ENCODE measurements at places on chromosomes 16 and 17.
A peak's percentile ranks its signal among the peaks of the same experiment; 100 is the strongest.

- no peak for DNase-seq
Measured at GRCh38 chr17:42891539-42892152, 9.0 kb upstream of the G6PC1 start.

- no peak for DNase-seq
Measured at GRCh38 chr16:69451166-69451565, 26.7 kb downstream of the CYB5B start.

GRCh38 chr17:2138761-2139160 lies 83.9 kb downstream of the HIC1 start:
- DNase-seq, result no peak

GRCh38 chr16:68599586-68599985 lies 45.5 kb upstream of the CDH3 start:
- no peak for DNase-seq

- DNase-seq, result no peak
Measured at GRCh38 chr17:12918142-12918541, 99.7 kb downstream of the ELAC2 start.

- DNase-seq, result no peak
Measured at GRCh38 chr16:84356176-84356575, 12.2 kb upstream of the ATP2C2 start.

GRCh38 chr16:89855986-89856385 lies 17.4 kb upstream of the TCF25 start:
- DNase-seq, result no peak

- no peak for DNase-seq
Measured at GRCh38 chr17:50100480-50100883, 5.3 kb downstream of the PDK2 start.

DNA sequence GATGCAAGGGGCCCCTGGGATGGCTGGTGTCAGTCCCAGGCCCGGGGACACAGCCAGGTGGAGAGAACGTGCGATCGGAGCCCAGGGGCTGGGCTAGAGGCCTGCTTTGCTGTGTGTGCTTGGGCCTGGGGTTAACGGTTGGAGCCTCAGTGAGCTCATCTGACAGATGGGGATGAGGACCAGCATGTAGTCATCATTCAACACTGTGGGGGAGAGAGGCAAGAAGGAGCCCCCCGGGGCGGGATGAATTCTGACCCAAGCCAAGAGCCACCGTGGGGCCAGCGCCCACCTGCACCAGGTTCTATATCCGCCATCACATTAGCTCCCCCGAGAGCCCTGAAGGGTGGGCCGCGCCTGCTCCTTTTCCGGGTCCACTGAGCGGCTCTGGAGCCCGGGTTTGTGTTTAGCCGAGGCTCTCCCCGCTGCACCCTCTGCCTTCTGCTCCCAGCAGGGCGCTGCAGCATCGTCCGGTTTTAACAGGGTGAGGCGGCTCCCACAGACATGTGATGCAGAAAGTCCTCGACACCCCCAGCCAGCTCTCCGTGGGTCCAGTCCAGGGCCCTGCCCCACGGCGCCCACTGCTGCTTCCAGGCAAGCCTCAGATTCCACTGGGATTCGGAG lies 365.7 kb downstream of the SEC14L1 start:
- DNase-seq, result no peak

GRCh38 chr16:76081967-76082366 lies 195.2 kb upstream of the CNTNAP4 start:
- DNase-seq, result no peak

DNA sequence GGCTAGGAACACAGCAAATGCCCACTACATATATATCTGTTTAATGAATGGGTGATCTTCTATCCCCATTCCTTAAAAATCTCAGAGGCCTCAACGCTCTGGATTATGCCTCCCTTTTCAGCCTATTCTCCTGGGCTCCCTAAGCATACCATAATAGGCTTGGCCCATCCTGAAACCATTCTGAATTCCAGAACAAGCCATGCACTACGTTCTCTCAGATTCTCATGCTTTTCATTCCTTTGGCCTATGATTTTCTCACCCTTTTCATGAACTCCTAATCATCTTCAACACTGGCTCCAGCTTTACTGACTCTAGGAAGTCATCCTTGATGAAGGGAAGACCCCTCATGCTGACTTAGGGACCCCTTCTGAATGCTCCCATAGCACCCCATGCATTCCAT lies 71.1 kb downstream of the RPGRIP1L start:
- DNase-seq, result no peak

DNA sequence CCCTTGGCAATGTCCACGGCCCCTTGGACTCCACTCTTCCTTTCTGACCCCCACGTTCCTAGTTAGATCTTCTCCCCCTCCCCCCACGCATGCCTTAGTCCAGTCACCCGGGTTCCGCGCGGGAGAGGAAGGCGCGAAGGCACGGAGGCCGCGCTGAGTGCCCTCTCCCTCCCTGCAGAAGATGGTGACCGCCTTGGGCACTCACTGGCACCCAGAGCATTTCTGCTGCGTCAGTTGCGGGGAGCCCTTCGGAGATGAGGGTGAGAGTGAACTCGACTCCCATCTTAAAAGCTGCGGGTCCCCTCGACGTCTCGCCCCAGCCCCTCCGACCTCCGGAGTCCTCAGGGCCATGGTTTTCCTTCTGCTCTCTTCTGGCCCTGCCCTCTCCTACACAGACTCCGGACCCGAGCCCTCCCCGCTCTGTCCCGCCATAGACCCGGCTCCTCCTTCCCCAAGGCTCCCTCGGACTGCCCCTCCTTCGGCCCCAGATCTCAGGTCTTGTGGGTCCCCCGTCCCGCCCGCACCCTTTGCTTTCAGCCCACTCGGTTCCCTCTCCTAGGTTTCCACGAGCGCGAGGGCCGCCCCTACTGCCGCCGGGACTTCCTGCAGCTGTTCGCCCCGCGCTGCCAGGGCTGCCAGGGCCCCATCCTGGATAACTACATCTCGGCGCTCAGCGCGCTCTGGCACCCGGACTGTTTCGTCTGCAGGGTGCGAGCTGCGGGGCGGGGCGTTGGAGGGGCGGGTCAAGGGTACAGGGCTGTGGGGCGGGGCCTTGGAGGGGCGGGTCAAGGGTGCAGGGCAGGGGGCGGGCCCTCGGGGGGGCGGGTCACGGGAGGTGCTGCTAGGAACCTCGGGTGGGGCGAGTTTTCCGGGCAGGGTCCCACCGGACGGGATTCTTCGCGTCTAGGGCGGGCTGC lies 4.6 kb downstream of the TGFB1I1 start:
- peak; percentile 90 for DNase-seq

DNA sequence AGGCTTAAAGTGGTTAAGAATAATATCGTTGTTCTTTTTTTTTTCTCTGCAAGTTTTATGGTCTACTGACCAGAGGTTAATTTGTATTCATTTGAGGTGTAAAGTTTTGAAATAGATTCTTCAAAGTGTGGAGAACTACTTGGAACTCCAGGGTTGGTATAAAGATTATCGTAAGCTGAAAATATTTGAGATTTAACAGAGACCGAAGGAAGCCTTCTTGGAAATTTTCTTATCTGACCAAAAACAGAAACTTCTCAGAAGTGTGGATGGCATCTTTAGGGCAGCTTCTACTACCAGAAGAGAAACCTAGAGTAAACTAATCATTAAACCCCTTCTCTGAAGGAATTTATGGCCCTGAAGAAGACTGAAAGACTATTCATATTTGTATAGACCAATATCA lies 206.8 kb upstream of the MON1B start:
- DNase-seq, result no peak

GRCh38 chr17:77596491-77597417 lies 361.7 kb upstream of the TNRC6C start:
- no peak for DNase-seq

- DNase-seq, result no peak
Measured at GRCh38 chr17:45974916-45975630, 24.0 kb upstream of the STH start.

DNA sequence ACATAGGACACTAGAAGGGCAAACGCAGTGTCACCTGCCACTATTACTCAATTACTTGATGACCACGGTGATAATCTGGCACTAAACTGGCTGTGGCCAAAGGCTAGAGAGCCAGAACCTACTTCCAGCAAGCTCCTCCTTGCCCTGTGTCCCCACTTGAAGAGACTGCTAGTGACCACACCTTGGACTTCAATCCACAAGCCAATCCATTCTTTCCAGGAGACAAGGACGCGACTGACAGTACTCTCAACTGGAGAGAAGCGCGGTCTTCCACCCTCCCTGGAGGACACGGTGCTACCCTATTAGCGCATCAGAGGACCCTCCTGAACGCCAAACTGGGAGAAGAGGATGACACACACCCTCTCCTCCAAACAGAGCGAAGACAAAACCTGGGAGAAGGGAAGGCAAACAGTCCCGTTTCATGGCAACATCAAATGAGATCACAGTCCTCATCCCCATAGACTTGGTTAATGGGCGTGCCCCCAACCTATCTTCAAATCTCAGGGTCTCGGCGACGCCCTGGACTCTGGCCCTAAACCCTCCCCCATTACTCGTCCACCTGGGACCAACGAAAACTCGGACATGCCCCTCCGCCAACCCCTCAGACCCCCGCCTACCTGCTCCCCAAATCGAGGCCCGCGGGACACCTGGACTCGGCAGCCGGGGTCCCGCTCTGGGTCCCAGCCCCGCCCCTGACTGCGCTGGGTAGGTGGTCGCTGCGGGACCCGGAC lies 508 bp downstream of the FLCN start:
- no peak for DNase-seq

GRCh38 chr17:869567-870525 lies 87.7 kb downstream of the MRM3 start:
- no peak for DNase-seq

DNA sequence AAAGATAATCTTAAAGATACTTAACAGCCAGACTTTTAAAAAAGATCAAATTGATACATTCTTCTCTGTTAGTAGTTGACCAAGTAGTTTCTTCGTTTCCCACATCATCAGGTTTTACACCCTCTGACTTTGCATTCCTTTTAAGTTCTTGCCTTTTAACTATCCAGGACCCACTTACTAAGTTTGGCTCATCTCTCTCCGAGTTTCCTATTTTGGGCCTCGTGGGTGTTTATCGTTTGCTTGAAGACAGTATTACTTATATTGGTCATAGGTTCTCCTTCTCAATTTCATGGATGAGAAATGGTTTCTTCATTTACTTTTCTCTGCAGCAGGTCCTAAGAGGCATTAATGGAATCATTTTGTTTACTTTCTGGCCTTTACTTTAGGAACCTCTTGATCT lies 43.2 kb downstream of the RPA1 start:
- peak; percentile 50 for DNase-seq

GRCh38 chr17:77207689-77208216 lies 67.0 kb downstream of the SEC14L1 start:
- DNase-seq, result no peak

DNA sequence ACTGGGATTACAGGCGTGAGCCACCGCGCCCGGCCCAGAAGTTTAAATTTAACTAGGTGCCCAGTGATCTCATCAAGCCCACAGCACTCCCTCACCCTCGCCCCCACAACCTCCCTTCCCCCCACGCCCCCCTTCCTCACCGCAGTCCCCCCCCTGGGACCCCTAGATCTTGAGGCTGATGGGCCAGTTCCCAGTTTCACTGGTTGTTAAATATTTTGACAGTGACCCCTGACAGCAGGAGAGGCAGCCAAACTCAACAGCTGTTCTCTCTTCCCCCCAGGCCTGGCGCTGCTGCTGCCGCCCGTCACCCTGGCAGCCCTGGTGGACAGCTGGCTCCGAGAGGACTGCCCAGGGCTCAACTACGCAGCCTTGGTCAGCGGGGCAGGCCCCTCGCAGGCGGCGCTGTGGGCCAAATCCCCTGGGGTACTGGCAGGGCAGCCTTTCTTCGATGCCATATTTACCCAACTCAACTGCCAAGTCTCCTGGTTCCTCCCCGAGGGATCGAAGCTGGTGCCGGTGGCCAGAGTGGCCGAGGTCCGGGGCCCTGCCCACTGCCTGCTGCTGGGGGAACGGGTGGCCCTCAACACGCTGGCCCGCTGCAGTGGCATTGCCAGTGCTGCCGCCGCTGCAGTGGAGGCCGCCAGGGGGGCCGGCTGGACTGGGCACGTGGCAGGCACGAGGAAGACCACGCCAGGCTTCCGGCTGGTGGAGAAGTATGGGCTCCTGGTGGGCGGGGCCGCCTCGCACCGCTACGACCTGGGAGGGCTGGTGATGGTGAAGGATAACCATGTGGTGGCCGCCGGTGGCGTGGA lies 15.6 kb downstream of the QPRT start:
- DNase-seq, result no peak

- DNase-seq, result no peak
Measured at GRCh38 chr16:85153046-85153445, 40.8 kb upstream of the CIBAR2 start.

DNA sequence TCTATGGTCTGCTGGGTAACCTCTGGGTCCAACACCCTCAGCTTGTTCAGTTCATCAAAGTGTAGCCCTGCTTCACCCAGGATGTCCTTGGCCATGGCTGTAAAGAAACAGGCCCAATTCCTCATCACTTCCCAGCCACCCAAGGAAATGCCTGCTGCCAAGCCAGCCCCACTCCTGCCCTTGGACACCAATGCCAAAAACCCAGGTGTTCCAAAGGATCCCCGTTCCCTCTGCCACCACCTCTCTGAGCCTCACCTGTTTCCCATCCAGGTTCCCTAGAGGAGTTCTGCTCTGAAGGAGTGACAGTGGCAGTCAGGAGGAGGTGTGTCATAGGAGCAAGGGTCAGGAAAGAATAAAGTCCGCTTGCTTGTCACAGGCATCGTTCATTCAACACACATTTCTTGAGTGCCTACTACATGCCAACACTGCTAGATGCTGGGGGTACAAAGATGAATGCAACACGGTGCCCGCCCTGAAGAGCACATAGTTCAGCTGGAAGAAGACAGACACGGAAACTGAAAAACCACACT lies 3.3 kb downstream of the IFT20 start:
- DNase-seq, result no peak

- no peak for DNase-seq
Measured at GRCh38 chr16:54080524-54081008, 206.0 kb downstream of the IRX3 start.
